Substantia nigra (tissue), 51 donors: ENCODE measurements at places on chromosomes 7 and 10.

DNA sequence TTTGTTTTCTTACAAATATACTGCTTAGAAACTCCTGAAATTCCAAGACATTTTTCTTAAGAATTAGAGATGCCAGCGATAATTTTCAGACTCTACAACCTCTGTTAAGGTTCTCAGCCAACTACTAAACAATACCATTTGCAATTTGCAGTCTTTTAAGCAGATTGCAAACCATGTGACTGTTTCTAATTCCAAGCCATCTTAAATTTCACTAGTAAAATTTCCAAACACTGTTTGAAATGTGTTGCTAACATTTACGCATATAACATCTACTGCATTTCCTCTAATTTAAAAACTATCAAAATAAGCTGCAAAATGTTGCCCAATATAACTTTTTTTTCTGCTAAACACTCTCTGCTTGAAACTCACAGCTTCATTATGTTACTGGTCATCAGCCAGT lies 56.0 kb upstream of the MACROH2A2 start:
- DNase-seq: no peak

DNA sequence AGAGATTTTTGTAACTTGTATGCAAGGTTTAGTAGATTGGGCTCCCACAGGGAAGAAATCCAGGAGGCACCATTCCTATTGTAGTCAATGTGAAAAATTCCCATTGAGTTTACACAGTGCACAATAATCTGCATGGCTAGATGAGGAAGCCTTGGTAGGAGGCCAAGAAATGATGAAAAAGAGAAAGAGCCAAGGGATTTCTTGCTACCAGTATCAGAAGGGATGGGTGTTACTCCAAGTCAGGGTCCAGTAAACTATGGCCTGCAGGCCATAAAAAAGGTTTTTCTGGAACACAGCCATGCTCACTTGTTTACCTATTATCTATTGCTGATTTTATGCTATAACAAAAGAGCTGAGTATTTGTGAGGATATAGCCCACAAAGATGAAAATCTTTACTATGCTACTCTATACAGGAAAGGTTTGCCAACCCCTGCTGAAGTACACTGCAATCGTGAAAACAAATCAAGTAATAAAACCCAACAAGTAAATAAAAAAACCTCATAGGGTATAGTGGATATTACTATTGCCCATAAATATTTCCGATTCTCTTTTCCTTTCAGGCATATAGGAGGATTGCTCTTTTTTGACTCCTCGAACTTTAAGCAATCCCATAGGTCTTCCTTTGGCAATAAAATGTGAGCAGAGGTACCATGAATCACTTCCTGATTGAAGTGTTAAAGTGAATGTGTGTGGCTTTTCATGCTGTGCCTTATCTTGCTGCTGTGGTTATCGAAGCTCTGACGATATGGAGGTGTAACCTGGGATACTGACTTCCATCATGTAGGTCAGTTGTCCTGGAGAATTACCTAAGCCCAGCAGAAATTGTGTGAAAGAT lies 256.3 kb upstream of the MAGI2 start:
- no peak for DNase-seq

DNA sequence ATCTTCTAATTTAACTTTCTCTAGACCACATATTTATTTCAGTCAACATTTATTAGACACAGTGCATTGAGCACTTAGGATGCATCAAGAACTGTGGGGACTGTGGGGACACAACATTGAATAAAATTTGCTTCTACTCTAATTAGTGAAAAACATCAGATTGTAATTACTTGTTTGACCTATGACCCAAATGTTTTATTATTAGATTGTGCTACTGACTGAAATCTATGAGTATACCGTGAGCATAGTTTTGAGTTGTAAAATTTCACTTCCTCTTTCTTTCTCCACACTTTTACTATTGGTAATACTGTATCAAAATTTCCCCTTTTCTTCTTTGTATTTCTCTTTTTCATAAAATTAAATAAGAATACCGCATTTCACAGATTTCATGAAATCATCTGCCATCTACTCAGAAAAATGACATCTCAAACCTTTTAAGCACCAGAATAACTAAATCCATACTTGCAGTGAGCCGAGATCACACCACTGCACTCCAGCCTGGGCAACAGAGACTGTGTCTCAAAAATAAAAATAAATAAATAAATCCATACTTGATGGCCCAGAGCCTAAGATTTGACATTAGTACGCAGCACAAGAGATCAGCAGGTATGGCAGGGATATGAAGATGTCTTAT lies 25.4 kb upstream of the INPP5F start:
- no peak for DNase-seq

DNA sequence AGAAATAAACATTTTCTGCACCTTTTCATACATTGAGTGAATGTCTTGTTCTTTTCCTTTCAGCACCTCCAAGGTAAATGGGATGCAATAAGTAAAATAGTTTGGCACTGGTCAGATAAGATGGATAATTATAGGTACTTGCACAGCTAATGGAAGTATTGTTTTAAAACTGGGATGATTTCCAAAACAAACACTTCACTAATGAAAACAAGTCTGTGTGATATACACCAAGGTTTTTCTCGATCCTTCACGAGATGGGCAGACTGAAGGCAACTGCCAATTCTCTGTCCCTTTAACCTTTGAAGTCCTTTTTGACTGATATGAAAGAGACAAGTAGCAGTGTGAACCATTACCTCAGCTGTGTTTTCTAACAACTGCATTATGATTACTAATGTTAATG lies 423.8 kb downstream of the GFRA1 start:
- no peak for DNase-seq

GRCh38 chr7:29565982-29566746 lies 2.5 kb downstream of the PRR15 start:
- DNase-seq: no peak

DNA sequence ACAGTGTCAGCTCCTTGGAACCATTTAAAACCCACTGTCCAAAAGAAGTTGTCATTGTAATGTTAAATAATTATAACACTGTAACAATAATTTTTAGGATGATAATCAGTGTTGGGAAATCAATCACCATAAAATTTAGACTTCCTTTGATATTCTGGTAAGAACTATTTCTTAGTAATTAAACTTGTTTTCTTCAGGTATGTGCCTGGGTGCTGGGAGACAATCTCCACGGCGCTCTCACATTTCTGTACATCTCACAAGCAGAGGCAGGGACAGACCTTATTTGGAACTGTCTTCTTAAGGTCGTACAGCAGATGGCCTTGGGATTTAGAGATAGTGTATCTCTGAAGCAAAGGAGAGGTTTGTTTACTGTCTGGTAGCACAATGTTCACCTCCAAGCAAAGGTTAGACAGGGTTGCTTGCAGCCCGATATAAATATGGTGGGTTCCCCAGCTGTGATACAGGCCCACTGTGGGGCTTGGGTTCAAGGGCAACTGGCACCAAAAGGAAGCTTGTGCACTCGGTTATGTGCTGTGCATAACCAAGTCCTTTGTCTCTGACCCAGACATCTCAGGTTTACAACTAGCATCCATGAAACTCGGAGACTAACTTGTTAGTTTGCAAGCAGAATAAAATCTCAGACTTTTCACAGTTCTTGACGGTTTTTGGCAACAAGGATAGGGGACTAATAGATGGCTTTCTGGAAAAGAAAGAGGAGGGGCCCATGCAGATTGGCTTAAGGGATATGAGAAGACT lies 125.5 kb downstream of the RNF32 start:
- no peak for DNase-seq

DNA sequence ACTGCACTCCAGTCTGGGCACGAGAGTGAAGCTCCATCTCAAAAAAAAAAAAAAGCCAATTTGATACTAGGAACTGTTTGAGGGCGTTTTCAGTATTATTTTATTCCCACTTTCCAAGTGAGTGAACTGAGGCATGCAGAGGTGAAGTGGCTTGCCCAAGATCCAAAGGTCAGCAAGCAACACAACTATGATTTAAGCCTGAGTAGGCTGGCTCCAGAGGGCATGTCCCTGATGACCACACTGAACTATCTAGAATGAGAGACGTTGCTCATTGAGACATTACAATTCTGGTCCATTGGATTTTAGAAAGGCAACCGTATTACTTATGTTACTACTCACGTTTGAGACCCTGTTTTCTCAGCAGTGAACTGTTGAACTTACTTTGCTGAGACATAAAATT lies 20.8 kb downstream of the KCNMA1 start:
- no peak for DNase-seq

DNA sequence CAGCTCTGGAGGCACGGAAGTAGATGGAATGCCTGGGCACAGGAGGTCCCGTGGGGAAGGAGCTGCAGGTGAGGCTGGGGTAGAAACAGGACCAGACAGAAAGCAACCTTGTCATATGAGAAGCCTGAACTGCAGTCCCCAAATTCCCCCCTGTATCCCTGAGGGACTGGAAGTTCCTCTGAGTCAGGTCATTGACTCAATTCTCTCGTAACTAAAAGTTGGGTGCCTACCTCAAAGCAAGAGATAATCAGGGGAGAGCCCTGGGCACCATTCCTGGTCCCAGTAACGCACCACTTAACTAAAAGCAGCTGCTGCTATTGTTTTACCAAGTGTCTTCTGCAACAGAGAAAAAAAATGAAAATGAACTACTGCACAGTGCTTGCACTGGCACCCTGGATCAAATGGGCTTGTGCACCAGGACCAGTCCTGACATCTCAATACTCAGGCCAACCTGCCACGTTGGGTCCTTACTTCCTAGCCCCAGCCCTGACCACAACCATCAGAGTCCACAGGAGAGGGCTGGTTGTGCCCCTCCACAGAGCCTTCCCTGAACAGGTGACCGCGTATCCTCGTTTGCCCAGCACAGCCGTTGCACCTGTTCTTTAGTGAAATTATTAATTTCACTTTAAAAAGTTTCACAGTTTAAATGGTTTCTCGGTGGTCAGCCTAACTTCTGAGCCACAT lies 79.3 kb downstream of the GRID1 start:
- no peak for DNase-seq

DNA sequence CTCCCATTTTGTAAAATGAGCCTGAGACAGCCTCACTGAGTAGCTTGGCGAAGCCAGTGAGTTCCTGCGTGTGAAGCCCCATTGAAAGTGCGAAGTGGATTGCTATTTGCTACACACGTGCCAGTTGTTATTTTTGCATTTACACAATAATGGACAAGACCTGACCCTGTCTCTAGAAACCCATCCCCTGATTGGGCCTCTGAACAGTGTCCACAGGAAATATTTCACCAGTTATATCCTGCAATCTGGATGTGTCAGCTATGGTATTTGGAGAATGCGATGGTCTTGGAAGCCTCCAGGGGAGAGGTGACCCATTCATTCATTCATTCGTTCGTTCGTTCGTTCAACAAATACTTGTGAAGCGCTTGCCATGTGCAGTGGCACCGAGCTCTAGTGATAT lies 37.1 kb downstream of the COL13A1 start:
- DNase-seq: no peak

- no peak for DNase-seq
Observed at GRCh38 chr10:114925587-114926586, 12.1 kb upstream of the TRUB1 start.
